GM06990 (cell line): ENCODE measurements at places on chromosomes 12 and 14.

DNA sequence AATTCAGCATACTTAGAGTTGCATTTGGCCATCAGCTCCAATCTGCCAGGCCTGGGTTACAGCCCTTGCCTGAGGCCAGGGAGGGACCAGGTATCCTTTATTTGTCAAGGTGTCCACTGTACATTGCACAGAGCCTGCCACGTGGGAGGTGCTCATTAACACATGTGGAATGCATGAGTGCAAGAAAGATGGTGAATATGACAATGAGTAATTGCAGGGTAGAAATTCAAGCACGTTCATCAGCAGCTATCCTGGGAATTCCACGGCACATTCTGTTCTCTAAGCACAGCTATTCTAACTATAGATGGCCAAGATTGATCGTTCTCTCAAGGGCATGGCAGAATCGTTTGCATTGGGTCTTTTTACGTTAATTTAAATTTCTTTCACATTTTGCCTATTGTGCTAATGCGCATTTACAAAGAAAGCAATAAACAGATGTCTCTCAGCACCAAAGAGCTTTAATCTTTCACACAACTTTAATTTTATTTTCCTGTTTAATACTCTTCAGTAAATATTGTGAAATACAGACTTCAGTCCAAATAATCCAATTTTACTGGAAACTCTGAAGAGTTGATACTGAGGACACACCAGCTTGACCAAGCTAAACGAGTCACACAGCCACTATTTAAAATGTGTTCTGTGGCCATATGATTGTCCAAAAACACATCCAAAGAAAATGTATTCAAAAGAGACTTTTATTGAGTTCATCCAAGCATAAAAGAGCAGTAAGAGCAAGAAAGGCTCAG lies 1025.7 kb upstream of the TMEM132C start:
- no peak for DNase-seq

- DNase-seq, result no peak
Observed at GRCh38 chr12:116101991-116102390, 175.5 kb downstream of the MED13L start.

GRCh38 chr12:93960521-93960920 lies 187.9 kb upstream of the PLXNC1 start:
- DNase-seq, result no peak

DNA sequence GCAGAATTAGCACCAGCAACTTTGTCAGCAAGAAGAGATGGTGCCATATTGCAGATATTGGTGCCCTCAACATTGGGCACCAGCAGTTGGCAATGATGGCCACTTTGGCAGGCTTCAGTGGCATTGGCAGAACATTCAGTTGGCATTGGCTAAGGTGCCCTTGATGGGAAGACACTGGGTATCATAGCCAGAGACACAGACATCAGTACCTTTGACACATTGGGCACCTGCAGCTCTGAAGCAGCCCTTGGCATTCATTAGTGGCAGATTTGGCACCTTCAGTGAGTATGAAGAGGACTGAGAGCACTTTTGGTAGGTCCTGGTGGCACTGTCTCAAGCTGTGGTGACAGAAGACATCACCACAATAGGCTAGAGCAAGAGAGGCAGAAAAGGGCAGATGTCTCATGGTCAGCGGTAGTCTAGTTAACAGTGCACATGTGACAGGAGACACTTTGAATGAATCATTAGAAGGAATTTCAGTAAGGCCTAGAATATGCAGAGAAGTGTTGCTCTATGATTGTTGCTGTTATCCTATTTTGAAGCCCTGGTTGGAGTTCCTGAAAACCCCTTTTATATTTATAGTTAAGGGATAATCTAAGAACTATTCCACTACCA lies 422.2 kb downstream of the APAF1 start:
- DNase-seq, result no peak

GRCh38 chr14:53921027-53921426 lies 35.6 kb downstream of the BMP4 start:
- DNase-seq, result no peak

DNA sequence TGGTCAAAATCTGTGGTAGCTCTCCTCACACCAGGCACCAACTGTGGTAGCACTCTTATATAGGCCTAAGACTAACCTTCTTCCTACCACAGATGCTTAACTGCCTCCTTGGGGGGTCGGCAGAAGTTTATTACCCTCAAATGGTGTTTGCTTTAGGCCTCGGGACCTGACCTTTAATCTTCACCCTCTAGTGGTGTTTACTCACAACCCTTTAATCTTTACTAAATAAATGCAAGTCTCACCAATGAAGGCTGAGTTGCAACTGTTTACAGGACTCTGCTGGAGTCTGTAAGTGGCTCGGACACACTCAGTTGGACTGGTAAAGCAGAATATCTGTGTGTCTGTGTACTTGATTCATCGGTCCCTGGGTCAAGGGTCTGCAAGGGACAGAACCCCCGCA lies 29.4 kb downstream of the CCER1 start:
- DNase-seq, result no peak

DNA sequence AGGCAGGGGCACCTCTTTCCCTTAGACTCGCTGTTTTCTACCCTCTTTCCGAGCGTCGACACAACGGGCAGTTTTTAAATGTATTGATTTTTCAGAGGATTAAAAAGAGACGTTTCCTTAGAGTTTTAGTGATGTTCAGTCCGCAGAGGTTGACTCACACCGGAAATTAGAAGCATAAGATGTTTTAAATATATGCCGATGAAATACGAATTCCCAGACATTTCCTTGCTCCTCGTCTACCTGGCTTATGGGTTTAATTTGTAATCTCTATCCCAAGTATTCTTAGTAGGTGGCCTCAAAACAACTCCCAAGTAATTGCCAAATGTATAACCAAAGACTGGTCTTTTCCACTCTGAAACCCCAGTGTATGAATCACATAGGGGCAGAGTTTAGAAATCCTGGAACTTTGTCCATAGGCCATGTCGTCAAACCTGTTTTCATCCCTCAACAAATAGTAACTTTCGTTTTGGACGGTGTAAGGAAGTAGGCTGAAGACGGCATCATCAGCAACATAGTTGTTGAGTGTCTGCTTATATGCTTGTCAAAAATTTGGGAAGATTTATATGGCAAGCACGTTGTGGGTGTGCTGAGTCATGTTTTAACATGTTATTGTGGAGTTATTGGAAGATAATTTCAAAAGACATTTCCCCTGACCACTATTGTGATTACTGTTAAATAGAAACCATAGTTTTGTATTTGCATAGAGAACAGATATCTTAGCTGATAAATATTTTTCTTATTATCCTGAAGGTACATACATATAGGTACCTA lies 824 bp downstream of the TBK1 start:
- no peak for DNase-seq

DNA sequence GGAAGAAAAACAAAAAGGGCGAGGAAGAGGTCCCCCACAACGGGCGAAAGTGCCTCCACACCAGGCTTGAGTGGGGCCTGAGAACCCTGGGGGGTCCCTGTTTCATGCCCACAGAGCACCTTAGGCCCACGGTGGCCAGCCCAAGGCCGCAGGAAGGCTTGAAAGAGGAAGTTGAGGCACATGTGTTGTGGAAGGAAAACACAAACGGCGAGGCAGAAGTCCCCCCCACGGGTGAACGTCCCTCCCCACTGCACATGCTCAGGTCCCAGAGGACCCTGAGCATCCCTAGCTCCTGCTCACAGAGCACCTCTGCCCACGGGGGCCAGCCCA lies 371.5 kb downstream of the ALG10 start:
- no peak for DNase-seq

- no peak for DNase-seq
Observed at GRCh38 chr12:71848212-71848611, 8.7 kb downstream of the TBC1D15 start.

DNA sequence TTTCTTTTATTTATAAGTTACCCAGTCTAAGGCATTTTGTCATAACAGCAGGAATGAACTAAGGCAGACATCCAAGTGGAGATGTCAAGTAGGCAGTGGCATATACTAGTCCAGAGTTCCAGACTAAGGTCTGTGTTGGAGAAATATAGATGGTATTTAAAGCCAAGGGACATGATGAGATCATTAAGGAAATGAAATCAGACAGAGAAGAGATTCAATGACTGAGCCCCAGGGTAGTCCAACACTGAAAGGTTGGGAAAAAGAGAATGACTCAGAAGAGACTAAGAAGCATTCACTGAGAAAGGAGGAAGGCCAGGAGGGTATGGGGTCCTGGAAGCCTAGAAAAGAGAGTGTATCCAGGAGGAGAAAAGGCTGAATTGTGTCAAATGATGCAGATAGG lies 442.2 kb upstream of the CCDC196 start:
- DNase-seq, result no peak
